Right renal cortex interstitium (tissue), 3 donors: ENCODE measurements at places on chromosomes 5 and 9. TPM values are rescaled to one million over a fixed set of nuclear protein-coding genes. Genes with fewer than 3 reads are reported as not detected.

The LHX3 gene
- polyA plus RNA-seq = not detected

The NR4A3 gene
- polyA plus RNA-seq = 0.44 TPM

- DNase-seq = no peak
Measured at GRCh38 chr9:35689542-35690293, at the start of gene TPM2. Gene TPM2, minus strand, starts transcription at chr9:35689925. Its CDS starts 108 bp downstream, at chr9:35689817.

GRCh38 chr5:87188391-87188790 lies 79.3 kb upstream of the RASA1 start:
- DNase-seq = no peak

The CCDC180 gene
- 9.8 TPM for polyA plus RNA-seq

DNA sequence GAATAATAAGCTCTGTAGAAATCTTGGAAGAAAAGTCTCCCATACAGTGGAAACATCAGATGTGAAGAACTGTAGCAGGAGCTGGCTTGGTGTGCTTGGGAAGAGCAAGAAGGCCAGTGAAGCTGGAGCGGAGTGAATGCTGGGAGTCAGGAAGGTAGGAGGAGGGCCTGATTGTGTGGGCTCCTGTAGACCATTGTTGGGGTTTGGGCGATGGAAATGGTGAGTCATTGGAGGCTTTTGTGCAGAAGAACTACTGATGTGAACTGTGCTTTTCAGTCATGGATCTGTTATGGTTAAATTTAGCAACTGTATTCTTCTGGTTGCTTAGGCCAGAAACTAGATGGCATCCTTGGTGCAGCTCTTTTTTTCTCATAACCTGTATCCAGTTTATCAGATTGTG lies 2.3 kb downstream of the ICE1 start:
- no peak for DNase-seq

DNA sequence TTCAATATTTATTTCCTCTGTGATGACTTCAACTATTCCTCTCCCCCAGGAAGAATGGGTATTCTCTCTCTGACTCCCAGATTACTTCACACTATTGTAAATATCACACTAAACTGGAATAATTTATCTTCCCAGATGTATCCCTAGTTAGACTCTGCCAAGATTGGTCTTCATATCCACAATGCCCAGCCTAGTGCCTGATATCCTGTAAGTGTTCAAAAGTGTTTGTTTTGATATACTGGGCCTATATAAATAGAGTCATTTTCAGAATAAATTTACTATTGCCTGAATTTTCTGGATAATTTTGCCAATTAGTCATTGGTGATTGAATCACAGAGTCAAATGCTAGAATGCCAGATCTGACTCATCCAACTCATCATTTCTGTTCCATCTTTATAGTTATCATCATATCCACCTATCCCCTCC lies 143.7 kb upstream of the TNC start:
- DNase-seq = no peak

DNA sequence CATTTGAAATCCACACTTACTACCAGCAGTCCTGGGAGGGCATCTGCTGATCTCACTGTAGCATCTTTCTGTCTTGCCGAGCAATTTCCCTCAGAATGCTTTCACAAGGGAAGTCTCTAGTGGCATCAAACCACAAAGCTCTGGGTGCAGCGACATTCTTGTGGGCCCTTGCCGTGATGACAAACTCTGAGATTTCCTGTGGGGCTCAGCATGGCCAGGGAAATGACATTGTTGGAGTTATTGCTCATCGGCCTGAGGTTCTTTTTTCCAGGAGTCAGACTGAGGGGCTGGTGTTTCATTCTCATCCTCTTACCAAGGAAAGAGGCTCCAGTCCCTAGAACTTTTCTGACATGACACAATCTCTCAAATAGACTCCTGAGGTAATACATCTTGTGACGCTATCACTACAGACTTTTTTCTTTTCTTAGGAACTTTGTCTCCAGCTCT lies 51.4 kb downstream of the PFDN1 start:
- no peak for DNase-seq

GRCh38 chr9:113656771-113657670 lies 193.5 kb downstream of the RGS3 start:
- DNase-seq = no peak

The EQTN gene
- polyA plus RNA-seq = 0.36 TPM

- DNase-seq = no peak
Measured at GRCh38 chr5:14109771-14110170, 33.4 kb upstream of the TRIO start.

DNA sequence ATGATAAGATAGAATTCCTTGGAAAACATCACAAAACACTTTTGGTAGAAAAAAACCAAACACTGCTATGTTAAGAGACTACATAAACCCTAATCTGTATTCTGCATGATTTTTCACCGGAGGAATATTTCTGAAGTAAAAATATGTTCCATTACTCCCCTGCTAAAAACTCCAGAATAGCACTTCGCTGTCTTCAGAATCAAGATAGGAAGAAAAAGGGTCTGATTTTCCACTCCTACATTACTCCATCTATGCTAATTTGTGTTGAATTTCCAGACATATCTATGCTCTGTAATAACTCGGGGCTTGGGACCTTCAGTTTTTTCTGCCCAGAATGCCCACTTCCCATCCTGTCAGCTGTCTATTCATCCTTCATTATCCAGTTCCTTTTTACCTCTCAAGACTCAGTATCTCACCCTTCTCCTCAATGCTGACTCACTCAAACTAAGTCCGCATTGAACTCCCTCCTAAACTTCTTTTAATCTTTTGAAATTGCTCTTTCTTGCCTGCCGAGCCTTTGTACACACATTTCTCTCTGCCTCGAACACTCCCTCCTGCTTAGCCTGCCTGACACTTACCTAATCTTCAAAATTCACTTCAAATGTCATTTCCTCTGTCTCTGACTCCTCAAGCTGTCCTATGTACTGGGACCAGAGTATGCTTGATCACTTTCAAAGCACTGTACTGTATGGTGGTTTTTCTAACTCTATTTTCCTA lies 171.0 kb downstream of the ARRDC3 start:
- DNase-seq = no peak

GRCh38 chr5:149608936-149609545 lies 27.7 kb downstream of the ARHGEF37 start:
- no peak for DNase-seq

GRCh38 chr5:98663521-98663920 lies 109.9 kb upstream of the RGMB start:
- no peak for DNase-seq

DNA sequence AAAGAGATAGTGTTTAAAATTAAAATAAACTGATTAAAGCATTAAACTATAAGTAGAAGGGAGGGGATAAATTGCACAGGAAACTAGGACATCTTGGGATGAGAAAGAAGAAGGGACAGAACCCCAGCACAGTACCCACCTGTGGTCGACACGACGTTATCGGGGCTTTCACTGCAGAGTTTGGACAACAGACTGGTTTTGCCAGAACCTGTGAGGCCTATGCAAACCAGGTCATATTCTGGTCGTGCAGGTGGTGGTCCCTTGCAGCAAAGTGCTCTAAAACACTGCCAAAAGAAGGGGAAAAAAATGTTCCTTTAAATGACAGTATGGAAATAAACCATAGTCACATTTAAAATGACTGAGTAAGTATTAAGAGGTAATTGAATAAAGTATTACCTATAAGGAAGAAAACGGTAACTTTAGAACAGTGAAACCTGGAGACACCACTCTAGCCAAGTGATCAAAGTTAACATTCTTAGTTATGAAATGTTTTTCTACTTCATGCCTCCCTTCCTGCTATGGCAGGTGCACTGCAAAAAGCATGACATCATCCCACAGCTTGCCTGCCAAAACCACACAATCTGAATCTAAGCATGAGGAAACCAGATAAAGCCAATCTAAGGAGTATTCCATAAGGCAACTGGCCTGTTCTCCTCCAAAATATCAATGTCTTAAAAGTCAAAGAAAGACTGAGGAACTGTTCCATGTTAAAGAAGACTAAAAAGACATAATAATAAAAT lies 138.6 kb downstream of the ARL15 start:
- DNase-seq = no peak

- DNase-seq = peak; percentile 15
Measured at GRCh38 chr5:112708103-112708622, 29.5 kb upstream of the APC start.

- no peak for DNase-seq
Measured at GRCh38 chr5:54728588-54728915, 211.0 kb downstream of the SNX18 start.

DNA sequence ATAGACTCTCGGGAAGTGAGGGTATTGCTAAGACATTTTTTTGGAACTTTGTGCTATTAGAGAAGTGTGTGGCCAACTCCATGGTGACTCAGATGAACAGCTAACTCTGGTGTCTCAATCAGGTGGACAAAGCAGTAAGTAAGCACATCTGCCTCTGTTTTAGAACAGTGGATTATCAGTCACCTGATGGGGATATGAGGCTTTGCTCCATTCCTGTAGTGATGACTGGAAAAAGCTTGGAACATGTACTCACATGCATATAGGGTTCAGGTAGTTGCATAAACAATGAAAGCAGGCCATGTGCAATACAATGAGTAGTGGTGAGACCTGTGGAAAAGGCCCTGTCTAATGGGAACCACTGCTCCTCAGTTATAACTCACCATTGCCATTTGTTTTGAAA lies 168.2 kb upstream of the FBN2 start:
- DNase-seq = no peak

The TXNDC15 gene
- 79.4 TPM for polyA plus RNA-seq

- no peak for DNase-seq
Measured at GRCh38 chr9:7172154-7173115, 414.7 kb downstream of the KDM4C start.

DNA sequence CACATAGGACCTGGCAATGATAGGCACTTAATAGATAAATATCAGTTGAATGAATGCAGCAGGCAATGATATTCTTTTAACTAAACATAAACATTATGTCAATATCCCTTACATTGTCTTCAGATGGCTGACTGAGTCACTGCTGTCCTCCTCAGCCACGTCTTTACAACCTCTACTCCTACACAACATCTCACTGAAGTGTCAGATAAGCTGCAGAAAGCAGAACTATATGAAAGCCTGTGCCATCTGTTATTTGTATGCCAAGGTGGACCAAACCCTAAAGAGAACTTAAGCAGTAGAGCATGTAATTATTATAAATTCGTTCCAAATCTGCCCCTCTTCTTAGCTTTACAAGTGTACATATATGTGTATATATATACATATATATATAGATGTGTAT lies 271.2 kb downstream of the RASEF start:
- no peak for DNase-seq

DNA sequence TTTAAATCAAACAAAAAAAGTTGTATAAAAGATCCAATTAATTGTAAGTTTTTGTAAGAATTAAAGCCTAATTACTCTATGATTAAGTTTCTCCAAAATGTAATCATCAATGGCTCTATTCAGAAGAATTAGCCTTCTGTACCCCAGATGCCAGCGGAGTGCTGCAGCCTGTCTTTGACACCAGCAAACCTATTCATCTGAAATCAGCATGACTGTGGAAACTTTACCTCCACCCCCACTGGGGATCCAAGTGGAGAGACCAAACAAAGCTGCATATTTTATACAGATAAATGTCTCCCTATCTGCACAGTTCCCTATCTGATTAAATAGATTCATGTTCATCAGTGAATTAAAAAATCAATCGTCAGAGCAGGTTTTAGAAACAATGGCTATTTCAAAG lies 426.8 kb downstream of the KIAA0825 start:
- DNase-seq = no peak

DNA sequence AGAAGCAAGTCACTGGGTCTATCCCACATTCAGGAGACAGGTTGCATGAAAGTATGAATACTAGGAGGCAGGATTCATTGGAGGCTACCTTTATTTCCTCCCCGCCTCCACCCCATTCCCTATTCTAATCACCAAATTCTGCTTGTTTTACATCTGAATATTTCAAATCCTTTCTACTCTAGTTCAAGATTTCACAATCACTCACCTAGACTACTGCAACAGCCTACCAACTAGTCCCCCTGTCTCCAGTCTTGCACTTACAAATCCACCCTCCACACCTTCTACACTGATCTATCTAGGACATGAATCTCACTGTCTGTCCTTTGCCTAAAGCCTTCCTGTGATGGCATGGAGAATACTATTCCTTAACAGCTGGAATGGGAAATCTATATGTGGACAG lies 6.4 kb upstream of the KIF27 start:
- DNase-seq = no peak

The KCNN2 gene
- 7.1 TPM for polyA plus RNA-seq

The FAM151B gene
- polyA plus RNA-seq = 2.5 TPM

DNA sequence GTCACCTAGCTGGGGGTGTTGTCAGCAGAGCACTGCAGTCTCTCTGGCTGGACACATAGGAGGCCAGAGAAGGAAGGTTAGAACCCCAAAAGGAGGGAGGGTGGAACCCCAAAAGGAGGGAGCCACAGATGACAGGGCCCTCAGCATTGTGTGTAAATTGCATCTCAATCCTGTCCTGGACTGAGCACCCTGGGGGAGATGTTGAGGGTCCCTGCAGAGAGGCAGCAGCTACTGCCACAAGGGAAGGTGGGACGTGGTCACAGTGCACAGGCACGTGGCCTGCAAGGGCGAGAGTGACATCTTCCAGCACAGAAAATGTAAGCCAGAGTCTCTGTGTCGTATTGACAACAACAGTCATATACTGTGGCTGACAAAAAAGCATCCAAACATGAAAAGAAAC lies 36.5 kb upstream of the CEP72 start:
- no peak for DNase-seq

DNA sequence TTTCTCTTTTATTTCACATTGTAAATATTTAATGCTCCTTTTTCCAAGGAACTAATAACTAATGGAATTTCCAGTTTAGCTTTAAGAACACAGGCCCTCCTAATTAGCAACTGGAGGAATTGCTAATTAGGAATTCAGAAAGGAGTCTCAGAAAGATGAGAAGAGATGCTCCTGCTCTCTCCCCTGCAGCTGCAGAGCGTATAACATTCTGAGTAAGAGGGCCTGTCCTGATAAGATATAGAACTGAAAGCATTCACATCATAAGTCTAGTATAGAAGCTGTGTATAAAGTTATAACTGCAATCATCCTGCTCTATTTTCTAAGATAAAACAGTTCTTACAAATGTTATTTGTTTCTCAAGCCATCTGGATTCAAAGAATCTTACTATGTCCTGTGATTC lies 83.2 kb downstream of the DTWD2 start:
- no peak for DNase-seq

DNA sequence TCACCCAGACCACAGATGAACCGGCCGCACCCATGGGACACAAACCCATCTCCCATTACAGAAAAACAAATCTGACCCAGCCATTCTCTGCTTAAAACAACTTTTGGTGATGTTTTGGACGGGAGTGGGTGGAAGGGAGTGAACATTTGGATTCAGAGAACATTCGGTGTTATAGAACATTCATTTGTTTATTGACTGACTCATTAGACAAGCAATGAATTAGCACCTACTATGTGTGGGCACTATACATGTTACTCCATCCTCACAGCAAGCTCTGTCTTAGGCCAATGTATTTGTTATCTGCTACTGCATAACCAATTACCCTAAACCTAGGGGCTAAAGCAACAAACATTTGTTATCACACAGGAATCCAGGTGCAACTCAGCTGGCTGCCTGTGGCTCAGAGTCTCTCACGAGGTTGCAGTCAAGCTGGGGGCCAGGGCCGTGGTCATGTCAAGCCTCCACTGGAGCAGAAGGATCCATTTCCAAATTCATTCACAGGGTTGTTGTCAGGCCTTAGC lies 5.1 kb upstream of the ERGIC1 start:
- DNase-seq = no peak

GRCh38 chr5:59575648-59576445 lies 317.7 kb downstream of the PDE4D start:
- DNase-seq = no peak

- no peak for DNase-seq
Measured at GRCh38 chr9:121105531-121105930, 30.8 kb downstream of the CNTRL start.
